NCI-H2171 treated with DMSO at 0.1 percent for 48 hours (cell line): ENCODE measurements at places on chromosomes 12 and 14.

DNA sequence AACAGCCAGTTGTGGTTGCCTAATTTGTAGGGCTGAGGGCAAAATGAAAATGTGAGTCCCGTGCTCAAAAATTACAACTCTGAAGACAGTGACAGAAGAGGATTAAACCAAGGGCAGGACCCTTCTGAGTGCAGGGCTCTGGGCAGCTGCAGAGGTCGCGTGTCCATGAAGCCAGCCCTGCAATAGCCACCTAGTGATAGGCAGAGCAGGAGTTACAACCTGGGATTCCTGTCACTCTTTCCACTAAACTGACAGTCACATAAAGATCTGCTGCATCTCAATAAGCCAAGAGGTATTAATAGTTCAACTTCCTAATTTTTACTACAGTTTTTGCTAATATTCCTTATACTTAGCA is 94.1 kb downstream of the SLC2A13 start:
- DNase-seq: no peak

GRCh38 chr14:38561657-38562056 is 305.8 kb upstream of the CLEC14A start:
- DNase-seq: no peak

- no peak for DNase-seq
Observed at GRCh38 chr14:87067061-87067460, 925.9 kb downstream of the GALC start.

DNA sequence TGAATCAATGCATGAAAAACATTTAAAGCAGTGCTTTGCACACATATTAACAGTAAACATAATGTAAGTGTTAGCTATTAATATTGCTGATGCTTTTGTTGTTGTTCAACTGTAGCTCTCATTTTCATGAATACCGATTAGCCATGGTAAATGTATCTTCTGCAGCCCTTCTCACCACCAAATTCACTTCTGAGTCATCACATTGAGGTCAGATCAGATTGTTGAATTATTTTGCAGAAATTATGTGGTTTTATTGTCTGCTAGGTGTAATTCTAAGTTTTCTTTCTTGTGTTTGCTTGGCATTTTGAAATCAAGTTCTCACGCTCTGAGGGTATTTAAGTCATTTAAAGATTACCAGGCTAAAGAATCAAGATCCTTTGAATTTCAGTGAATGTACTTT is 74.6 kb downstream of the AKAP6 start:
- DNase-seq: no peak

DNA sequence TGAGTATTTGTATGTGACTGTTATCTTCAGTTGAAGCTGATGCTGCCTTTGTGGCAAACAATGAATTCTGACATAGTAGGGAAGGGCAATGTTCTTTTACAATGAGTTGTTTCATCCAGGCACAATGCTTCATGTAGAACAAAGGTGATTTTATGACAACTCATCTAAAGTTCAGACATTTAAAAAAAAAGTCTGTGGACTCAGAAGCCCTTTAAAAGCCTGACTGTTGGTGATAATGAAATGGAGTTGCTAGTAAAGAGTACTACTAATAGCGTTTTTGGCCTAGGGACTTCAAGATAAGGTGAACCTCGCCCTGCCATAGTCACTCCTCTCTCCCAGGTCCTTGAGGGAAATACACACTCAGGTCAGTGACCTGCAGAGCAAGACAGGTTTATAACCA is 105.1 kb downstream of the AKAP6 start:
- no peak for DNase-seq
